Suppressor macrophage treated with lipopolysaccharide for 1 hour (primary cell): ENCODE measurements at places on chromosomes 4 and X.

DNA sequence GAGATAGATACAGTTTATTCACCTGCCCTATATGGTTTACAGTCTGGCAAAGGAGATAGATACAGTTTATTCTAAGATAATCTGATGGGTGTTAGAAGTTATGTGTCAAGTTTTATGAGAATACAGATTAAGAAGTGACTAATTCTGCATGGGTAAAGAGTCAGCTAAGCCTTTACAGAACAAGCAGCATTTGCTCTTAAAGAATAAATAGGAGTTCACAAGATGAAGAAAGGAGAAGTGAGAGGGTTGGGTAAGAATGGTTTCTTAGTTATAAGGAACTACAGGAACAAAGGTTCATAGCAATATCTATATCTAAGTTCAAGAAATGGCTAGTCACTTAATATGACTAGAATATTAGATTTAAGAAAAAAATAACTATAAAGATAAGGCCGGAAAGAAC, 47.6 kb downstream of the THOC2 start:
- peak; percentile 61 for DNase-seq

DNA sequence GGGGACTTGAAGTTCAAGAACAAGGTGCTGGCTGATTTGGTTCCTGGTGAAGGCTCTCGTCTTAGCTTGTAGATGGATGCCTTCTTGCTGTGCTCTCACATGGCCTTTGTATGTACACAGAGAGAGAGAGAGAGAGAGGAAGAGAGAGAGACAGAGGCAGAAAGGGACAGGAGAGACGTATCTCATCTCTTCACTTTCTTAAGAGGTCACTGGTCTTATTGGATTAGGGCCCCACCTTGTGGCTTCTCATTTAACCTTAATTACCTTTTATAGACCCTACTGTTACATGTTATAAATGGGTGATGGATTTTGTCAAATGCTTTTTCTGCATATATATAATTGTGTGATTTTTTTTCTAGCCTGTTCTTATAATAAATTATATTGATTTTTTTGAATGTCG, 1444.2 kb downstream of the ADGRL3 start:
- DNase-seq: peak; percentile 50

GRCh38 chr4:151850791-151851213, 90.0 kb upstream of the GATB start:
- DNase-seq: peak; percentile 41

DNA sequence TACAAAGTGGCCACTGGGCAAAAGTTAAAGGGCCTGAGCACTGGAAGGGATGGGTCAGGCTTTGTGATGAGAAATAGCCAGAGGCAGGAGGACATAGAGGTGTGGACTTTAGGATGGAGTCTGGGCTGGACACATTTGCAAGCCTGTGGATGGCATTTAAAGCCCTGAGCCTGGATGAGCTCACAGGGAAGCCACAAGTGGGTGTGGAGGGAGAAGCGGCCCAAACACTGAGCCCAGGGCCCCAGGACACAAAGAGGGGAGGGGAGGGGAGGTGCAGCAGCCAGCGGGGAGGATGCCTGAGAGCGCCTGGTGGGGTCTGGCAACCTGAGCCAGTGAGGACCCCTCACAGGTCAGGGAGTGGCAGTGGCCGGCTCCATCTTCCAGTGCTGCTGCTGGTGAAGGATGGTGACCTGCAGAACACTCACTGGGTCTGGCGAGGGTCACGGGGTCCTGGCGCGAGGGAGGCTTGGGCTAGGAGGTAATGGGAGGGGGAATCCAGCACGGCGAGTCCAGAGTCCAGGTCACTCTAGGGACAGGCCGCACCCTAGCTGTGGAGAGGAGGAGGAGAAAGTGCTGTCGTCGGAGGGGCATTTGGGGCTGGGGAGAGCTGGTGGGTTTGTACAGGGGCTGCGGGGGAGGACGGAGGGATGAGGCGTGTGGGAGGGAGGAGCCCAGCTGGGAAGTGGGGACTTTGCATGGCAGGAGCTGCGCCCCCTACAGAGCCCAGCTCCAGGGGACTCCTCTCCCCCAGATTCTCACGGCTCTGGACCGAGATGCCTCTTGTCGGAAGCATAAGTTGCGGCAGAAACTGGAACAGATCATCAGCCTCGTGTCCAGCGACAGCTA, 7.0 kb downstream of the LAGE3 start:
- no peak for DNase-seq

DNA sequence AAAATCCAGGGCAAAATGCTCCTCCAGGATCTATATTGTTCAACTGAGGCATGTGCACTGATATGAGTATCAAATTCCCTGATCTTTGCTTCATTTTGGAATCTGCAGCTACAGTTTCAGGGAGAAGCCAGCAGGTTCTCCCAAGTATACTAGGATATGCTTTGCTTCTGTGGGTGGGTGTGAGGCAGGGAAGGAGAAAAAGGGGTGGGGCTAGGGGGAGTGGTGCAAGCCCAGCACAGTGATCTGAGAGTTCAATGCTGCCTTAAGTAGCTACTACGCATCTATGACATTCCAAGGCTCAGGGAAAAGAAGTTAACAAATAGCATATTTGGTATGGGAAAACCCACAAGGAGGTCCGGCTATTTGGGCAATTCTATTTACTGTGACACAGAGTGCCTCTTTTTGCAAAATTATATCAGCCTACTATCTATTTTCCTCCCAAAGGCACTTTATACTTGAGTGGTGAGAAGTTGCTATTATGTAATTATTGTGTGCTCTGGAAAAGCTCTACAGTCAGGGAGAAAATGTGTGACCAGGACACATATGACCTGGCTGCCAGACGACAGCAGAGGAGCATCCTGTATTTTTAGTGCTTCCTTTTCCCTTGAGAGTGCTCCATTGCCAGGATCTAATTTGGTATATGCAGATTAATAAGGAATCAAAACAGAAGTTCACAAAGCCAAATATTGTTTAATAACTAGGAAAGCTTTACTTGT, 162.0 kb downstream of the RNF150 start:
- no peak for DNase-seq

DNA sequence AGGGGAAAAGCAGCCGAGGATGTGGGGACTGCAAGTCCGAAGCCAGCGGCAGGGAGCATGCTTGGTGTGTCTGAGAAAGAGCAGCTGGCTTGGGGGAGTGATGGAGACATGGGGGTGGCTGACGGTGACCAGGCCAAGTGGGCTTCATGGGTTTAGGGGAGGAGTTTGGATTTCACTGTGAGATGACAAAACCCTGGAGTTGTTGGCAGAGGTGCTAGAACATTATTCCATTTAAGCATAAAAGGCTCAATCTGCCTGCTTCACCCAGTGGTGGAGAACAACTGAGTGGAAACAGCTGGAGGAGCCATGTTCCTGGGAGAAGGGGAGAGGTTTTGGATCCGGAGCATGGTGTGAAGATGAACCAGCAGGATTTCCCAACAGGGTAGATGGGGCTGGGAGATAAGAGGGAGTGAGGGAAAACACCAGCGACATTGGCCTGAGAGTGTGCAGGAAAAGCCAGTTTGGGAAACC, 318.0 kb upstream of the TAPT1 start:
- DNase-seq: no peak

GRCh38 chrX:135086197-135086854, 34.0 kb downstream of the ETDB start:
- DNase-seq: peak; percentile 70

GRCh38 chrX:53595266-53595810, 91.2 kb downstream of the HUWE1 start:
- DNase-seq: peak; percentile 47

DNA sequence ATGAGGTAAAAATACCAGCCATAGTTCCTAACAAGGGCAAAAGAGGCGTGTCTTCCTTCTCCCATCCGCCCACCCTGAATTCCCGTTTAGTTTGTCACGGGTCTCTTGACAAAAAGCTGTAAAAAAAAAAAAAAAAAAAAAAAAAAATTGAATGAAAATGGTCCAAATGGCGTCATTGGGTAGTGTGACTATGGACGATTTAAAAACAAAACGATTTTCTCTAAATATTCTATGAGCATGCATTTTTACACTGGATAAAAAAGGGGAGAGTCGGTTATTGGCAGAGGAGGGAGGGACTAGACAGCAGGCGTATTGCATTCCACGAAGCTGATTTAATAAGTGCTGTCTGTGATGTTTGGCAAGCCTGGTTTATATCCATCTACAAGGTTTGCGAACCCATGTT, at the start of gene FAM133A:
Gene FAM133A, plus strand, starts transcription at position 338 of the 403 bp plus-strand sequence. CDS start 35,214 bp downstream, outside the sequence.
- DNase-seq: peak; percentile 17

DNA sequence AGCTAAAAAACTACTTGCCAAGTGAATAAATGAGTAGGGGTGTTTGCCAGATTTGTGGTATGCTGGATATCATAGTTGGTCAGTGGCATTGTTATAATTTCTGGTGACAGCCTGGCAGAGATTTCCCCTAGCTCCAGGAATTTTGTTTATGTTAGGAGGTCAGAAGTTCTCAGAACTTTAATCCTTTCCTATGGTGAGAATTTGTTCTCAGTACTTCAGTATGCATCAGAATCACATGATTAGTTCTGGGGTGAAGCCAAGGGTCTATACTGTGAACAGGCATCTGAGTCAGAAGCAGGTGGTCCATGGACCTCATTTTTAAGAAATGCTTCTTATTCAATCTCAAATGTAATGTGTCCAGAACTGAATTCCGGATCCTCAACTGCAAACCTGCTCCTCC, 10.5 kb downstream of the RASSF6 start:
- DNase-seq: no peak

GRCh38 chr4:147836807-147837206, 104.9 kb downstream of the ARHGAP10 start:
- DNase-seq: no peak

DNA sequence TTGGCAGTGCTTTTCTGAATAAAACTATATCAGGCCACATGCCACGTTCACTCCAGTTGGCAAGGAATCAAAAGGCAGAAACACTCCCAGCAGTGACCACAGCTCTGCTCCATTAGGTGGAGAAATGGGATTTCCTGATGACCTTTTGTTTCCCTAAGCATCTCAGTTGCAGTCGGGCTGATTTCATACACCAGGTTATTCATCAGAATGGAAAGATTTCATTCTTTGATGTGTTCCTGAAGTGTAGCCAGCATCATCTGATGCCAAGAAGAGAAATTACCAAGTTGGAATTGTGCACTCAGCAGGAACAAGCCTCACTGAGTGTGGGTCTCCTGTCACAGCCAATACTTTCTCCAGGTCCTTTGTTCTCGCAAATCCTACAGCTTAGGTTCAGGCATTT, 193.7 kb downstream of the SPATA18 start:
- DNase-seq: no peak

DNA sequence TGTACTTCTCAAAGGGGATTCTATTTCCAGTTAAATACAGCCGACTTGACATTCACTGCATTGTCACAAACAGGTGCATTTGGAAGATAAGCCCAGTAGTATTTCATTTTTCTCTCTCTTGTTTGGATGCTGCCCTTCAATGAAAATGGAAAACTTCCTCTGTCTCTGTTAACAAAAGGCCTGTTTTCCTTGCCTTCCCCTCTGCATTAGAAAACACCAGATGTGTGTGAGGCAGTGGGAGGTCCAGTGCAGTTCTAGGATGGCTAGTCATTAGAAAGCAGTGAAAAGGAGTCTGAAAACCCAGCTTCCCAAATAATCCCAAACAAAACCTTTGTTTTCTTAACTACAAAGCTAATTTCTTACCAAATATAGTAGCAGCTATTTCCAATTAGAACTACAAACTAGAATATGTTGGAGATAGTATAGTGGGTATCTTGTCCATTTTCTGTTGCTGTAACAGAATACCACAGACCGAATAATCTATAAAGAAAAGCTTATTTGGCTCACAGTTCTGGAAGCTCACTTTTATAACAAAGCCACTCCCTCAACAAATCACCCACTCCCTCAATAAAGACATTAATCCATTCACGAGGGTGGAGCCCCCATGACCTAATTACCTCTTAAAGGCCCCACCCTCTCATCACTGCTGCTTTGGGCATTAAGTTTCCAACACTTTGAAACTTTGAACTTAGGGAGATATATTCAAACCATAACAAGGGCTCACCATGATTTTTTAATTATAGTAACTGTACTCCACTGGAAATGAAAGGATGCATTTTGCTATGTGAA, 452.1 kb upstream of the RPS6KA3 start:
- DNase-seq: no peak

DNA sequence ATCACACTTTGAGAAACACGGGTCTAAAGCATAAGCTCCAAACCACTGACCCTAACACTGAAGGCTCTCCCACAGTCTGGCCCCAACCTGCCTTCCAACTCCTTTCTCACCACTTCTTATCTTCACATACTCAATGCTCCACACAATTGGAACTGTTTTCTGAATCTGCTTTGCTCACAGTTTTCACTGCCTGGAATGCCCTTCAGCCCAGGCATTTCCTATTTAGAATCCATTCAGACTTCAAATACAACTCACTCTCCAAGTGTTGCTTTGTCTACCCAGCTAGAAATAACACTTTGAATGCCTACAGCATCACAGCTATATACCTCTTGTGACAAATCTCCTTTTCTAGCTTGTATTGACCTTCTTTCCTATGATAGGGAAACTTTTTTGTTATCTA, 10.2 kb downstream of the OTUD4 start:
- no peak for DNase-seq

GRCh38 chr4:54289316-54289715, 60.2 kb downstream of the PDGFRA start:
- DNase-seq: no peak

DNA sequence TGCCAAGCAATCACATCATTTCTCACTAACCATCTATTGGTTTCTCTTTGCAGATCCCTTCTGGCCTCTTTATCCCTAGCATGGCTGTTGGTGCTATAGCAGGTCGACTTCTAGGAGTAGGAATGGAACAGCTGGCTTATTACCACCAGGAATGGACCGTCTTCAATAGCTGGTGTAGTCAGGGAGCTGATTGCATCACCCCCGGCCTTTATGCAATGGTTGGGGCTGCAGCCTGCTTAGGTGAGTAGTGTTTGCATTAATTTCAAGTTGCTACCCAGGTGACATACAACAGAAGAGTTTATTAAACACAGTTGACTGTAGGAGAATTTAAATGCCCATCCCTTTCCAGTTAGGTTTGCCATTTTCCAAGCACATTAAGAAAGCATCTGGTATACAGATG, 112.2 kb downstream of the AKAP4 start:
- DNase-seq: no peak

DNA sequence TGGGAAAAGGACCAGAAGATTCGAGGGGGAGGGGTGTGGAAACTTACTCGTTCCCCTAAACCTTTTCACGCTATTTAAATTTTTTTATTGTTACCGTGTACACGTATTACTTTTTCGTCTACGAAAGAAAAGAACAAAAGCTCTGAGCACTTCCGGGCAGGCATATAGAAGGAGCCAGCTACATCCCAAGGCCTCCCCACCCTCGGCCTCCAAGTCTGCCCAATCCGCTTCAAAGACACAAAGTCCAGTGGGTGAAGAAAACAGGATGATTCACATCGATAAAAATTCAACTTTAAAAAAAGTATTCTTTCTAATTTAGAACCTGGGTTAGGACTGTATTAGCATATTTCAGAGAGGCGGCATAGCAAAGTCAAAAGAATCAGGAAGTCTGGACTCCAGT, 23.1 kb downstream of the SEL1L3 start:
- no peak for DNase-seq

DNA sequence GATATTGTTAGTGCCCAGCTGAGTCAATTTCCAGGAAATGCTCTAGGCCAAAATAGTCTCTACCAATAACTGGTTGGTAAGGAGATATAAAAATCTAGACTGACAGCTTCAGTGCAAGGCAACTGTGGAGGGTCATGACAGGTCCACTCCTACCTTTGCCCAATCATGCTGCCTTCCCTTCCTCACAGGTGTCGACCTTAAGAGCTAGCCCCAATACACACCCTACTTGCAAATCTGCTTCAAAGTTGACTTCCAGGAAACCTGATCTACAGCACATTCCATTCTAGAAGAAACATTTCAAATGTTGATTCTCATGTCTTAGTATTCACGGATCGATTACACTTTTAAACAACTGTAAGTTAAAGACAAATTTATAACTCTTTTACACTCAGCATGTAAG, 1455.5 kb downstream of the TECRL start:
- no peak for DNase-seq
